Substantia nigra (tissue), 51 donors: ENCODE measurements at places on chromosomes 3 and 15.

- DNase-seq = no peak
These were observed 205.1 kb upstream of the EIF1B start for GRCh38 chr3:40104441-40104840.

DNA sequence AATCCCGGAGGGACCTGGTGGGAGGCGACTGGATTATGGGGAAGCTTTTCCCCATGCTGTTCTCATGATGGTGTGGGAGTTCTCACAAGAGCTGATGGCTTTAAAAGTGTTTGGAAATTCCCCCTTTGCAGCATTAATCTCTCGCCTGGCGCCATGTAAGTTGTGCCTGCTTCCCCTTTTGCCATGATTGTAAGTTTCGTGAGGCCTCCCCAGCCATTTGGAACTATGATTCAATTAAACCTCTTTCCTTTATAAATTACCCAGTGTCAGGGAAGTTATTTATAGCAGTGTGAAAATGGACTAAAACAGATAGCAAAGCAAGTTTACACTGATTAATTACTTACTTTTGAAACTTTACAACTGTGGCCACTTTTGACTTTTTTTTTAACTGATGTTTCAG is 10.6 kb upstream of the U2SURP start:
- DNase-seq = no peak

GRCh38 chr15:26891448-26892181 is 24.8 kb downstream of the GABRA5 start:
- peak; percentile 64 for DNase-seq

DNA sequence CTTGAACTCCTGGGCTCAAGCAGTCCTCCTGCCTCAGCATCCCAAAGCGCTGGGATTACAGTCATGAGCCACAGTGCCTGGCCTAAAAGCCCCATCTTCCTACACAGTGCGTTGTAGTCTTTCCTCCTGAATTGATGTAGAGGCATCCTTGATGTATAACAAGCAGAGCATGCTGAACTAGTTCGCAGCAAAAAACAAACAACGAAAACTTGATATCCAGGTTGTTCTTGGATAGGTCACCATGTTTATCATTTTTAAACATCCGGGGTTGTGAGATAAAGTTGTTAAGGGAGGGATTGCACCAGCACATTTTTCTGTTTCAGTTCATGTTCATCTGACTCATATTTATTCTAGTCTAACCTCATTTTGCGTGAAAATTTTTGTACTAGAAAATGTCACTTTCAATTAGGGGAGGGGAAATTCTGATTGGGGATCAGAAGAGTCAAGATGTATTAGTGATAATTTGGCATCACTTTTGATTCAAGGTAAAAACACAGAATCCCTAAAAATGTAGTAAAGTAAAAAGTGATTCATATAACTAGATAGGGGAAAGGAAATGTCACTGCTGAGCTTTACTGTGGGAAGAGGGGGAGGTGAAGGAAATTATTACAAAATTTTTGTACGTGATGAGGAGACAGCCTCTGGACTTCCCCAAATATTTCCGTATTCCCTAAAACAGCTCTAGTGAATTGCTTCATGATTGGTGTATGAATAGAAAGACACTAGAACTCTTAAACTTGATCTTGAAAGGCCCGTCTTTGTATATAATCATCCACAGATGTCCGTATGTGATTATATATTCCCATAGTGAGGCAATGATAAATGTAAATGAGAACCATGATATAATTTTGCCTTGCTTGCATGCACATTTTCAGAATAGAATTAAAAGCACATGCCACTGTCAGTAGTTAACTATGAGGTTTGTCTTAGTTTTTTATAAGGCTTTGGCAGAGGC is 22.9 kb downstream of the RAB8B start:
- DNase-seq = no peak

- DNase-seq = no peak
These were observed 9.9 kb downstream of the THSD4 start for GRCh38 chr15:71124937-71125790.

- no peak for DNase-seq
These were observed 41.4 kb downstream of the UBE2E2 start for GRCh38 chr3:23244324-23245041.

GRCh38 chr3:31592764-31593163 is 60.0 kb downstream of the STT3B start:
- no peak for DNase-seq

DNA sequence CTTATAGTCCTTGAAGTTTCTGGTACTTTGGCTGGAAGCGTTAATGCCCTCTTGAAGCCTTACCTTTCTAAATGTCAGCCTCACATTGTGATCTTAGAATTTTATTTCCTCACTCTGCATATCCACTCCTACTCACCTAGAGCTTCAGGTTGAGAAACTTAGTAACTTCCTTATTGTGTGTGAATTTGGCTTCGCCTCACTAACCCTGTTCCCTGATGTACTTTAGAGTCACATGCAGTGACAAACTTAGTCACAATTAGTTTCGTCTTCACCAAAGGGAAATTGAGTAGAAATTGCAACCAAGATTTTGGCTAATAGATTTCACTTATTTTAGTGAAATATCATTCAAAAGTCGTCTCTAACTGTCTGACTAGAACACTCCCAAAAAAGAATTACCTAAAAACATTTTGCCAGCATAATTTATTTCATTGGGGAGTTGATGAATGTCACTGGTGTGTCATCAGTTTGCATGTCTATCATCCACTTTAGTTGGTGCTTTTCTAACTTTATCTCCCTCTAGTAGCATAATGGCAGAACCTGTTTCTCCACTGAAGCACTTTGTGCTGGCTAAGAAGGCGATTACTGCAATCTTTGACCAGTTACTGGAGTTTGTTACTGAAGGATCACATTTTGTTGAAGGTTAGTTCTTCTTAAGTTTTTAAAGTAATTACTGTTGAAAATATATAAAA is 960 bp downstream of the MFN1 start:
- DNase-seq = no peak

- DNase-seq = no peak
These were observed 1.1 kb downstream of the NOX5 start for GRCh38 chr15:69015591-69015990.

- DNase-seq = peak; percentile 85
These were observed at the start of gene B4GALT4 for GRCh38 chr3:119240591-119241434. Gene B4GALT4 (minus strand): TSS chr3:119240878. CDS start chr3:119230099, 10,779 bp downstream.

- DNase-seq = no peak
These were observed 33.5 kb upstream of the TRAK1 start for GRCh38 chr3:42057561-42058211.

- no peak for DNase-seq
These were observed 30.5 kb downstream of the PCSK6 start for GRCh38 chr15:101458908-101459578.

- no peak for DNase-seq
These were observed 2.6 kb upstream of the BCL2A1 start for GRCh38 chr15:79973456-79974195.

DNA sequence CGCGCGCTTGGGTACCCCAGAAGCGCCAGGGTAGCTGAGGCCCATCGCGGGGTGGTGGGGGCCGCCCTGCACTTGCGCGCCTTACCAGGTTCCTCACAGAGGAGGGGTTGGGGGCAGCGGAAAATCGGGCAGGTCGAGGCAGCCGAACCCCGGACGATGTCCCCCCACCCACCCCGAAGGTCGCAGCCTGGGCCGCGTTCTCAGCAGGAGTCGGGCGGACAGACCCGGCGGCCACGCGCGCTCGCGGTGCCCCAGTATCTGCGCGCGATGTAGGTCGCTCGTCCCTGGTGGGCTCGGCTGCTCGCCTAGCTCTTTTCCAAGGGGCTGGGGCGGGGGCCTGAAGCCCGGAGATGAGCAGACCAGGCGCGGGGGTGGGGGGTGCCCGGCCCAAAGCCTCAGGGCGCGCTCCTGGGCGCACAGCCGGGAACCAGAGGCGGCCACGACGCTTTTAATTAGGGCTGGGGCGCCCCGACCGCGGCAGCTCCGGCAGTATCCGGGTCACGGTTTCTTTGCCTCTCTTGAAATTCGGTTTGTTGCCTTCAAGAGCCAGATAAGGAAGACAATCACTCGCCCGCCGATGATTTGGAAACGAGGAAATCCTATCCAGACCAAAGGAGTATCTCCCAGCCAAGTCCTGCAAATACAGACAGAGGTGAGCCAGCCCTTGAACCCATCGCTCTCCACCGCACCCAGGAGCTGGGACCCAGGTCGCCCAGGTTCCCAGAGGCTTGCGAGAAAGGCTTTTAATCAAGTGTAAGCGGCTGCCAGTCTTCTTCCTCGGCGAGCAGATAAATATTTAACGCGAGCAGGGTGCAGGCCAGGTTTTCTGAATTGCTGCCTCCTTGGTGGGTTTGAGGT is 4.6 kb downstream of the SKOR1 start:
- DNase-seq = no peak

DNA sequence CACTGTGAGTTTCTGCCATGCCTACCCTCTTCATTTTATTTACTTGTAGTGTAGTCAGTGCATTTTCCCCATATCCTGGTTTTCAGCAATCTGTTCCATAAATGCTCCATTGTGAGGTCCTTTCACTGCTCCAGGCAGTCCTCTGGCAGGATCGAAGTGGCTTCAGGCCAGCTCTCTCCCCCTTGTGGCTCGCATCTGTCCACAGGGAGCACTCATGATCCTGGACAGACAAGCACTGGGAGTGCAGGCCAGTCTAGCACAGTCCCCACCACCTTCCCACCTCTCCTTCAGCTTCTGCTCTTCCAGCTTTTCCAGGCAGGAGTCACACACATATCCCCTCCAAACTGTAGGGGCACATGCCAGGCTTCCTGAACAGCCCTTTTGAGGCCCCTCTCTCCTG is 173.6 kb downstream of the PPM1L start:
- DNase-seq = peak; percentile 3

DNA sequence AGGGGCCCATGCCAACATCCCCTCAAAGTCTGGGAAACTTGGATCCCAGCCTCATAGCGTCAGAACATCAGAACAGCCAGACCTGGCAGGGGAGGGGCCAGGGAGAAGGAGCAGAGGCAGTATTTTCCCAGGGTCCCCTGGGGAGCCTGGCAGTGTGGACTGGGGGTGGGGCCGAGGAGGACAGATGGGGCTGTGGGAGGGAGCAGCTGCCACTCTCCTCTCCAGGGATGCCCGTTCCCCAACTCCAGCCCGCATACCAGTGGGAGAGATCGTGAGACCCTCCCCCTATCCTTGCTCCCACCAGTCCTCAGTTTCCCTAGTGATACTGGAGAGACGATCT is 6.5 kb upstream of the DNAJB8 start:
- DNase-seq = no peak

DNA sequence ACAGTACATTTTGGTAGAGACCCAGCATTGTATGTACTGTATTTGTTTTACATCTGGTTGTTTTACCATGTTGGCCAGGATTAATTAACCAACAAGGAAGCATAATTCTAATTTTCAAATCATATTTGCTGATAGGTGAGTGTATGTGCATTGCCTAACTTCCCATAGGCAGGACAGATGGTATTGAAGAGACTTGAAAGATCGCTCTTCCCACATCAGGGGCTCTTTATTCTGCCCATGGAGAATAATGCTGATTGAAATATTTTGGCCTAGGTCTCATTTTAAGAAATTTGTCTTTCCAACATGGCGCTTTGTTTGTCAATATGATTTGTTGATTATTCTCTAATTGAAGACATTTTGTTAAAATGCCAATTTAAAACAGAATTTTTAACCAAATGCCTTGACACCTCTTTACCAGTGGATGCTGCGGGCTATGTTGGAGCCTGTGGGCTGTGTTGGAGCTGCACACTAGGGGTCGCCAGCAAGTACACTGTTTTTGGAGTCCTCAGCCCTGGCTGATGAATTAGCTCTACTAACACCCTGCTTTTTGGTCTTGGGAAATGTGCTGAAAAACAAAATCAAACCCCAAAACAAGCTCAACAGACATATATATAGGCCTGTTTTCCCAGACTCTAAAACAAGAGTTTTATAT is 5.3 kb downstream of the P2RY12 start:
- no peak for DNase-seq

GRCh38 chr15:60275624-60276023 is 122.2 kb downstream of the ANXA2 start:
- no peak for DNase-seq

DNA sequence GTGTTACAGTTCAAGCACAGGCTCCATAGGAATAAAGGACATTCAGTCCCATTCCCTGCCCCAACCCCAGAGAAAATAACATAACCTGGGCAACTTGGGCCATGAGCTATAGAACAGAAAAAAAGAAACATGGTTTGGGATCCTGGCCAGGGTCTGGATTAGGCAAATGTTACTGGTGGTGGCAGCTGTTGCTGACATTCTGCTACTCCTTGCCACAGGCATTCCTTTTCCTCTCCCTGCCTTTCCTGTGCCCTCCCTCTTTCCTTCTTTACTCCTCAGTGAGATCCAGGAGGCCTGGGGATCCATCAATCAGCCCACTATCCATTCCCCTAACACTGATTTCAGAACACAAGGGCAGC is 129.1 kb downstream of the NTRK3 start:
- no peak for DNase-seq

DNA sequence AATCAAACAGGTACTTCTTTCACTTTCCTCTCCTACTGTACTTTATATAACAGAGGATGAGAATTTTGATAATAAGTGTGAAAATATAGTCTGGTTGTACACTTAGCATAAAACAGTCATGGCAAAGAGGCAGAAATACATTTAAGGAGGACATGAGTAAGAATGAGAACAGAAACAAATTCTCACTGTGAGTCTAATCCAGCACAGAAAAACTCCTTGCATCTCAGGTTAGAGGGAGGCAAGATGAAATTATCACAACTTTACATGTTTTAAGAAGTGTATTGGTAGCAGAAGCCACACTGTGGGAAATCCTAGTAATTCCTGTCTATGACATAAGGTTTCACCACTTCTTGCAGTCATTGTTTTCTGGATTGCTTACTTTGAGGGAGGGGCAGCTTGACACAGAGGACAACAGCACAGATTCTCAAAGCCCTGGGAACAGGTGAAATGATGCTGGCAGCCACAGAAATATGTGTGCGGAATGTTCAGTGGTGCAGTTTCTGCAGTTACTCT is 733.6 kb upstream of the GBE1 start:
- no peak for DNase-seq

GRCh38 chr3:107661447-107662123 is 138.8 kb downstream of the BBX start:
- no peak for DNase-seq

- no peak for DNase-seq
These were observed 5.5 kb downstream of the LMOD3 start for GRCh38 chr3:69116897-69117296.

- no peak for DNase-seq
These were observed 69.6 kb upstream of the GSK3B start for GRCh38 chr3:120163816-120164215.

DNA sequence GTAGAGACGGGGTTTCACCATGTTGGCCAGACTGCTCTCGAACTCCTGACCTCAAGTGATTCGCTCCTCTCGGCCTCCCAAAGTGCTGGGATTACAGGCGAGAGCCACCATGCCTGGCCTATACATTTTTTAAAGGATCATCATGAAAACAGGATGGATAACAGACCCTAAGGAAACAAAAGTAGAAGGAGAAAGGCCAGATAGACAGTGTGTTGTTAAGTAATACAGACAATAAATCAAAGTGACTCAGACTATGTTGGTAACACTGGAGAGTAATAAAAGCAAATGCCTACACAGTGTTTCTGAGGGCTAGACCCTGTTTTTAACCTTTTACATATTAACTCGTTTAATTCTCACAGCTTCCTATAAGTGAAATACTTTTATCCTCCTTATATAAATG is 133.8 kb upstream of the MCTP2 start:
- no peak for DNase-seq
